Inflammatory macrophage treated with lipopolysaccharide for 1 hour (primary cell): ENCODE measurements at places on chromosomes 2 and 18.

DNA sequence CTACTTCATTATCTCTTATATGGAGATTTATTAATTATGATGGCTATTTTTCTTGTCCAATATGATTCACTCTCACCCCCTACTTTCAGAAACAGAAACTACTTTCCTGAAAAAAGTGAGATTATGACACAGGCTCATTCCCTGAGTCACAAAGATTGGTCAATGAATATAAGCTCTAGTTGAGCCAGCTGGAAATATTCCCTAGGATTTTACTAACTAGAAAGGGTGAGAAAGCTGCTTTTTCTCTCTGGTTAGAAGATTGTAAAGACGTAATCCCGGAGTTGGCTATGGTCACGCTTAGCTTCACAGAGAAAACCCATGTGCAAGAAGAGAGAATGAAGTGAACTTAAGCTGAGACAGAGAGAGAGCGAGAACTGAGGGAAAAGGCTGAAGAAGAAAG, 223.7 kb upstream of the SMAD7 start:
- DNase-seq, result peak; percentile 40

DNA sequence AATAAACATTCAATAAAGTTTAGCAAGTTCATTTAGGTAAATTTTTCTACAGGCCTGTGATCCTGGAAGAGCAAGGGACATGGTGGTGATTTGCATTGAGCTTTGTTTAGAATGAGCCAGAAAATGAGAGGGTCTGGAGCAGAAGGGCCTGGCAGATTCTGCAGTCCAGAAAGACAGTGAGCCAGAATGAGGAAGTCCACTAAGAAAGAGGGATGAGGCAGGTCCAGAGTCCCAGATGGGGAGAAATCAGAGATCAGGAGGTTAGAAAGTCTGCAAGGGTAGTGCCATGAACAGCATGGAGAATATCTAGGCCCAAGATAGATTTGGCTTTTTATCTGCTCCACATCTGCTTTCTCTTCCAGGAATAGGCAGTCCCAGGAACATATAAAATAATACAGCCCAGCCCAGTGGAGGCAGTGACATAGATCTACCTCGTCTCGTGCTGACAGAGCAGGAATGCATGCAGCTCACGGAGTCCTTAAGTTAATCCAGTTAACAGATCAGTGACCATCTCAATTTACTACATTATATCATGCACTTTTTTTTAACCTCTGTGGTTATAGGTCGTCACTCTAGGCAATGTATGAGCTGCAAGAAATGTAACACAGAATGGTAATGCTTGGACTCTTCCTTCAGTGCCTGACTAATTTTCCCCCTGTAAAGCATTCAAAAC, 429.0 kb downstream of the SUCLG1 start:
- DNase-seq, result no peak

GRCh38 chr18:45637546-45638327, 22.5 kb downstream of the SLC14A2 start:
- peak; percentile 10 for DNase-seq

- DNase-seq, result no peak
Measured at GRCh38 chr2:18651842-18652774, 62.7 kb upstream of the NT5C1B start.

GRCh38 chr18:2589345-2590068, 18.1 kb downstream of the NDC80 start:
- no peak for DNase-seq

GRCh38 chr2:72081451-72081850, 66.2 kb downstream of the CYP26B1 start:
- no peak for DNase-seq
